ENCODE measurements at places on chromosomes 6 and 20. TPM values are rescaled to one million over a fixed set of nuclear protein-coding genes. Genes with fewer than 3 reads are reported as not detected.
A peak's percentile ranks its signal among the peaks of the same experiment; 100 is the strongest.

DNA sequence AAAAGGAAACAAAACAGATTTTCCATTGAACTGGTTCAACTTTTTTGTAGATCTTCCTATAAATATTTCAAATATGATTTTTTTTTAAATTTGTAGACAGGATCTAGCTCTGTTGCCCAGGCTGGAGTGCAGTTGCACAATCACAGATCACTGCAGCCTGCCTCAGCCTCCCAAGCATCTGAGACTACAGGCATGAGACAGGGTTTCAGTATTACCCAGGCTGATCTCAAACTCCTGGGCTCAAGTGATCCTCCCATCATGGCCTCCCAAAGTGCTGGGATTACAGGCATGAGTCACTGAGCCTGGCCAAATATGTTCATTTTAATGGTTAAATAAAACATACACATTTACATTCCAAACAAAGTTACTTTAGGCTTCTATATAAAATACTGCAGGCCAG lies 33.6 kb downstream of the SAMHD1 start:
- peaks cover 3% of the 10 kb centered on the region for H3K4me1 ChIP-seq
- no peak overlapping the region for H3K4me3 ChIP-seq
- no peak overlapping the region for H3K27ac ChIP-seq
- H3K27me3 ChIP-seq, result no peaks in the 10 kb centered on the region

- H3K27me3 ChIP-seq, result no peaks in the 10 kb centered on the region
- no peaks in the 10 kb centered on the region for H3K36me3 ChIP-seq
- H3K27ac ChIP-seq, result no peak overlapping the region
- DNase-seq, result no peak
- no peak overlapping the region for H3K4me3 ChIP-seq
Measured at GRCh38 chr6:93822434-93823265, 403.3 kb upstream of the EPHA7 start.

GRCh38 chr6:116665464-116665863 lies 3.1 kb downstream of the ZUP1 start:
- peaks cover 2% of the 10 kb centered on the region for H3K27me3 ChIP-seq
- no peak for DNase-seq
- peak overlapping the region; percentile 60 for H3K4me3 ChIP-seq
- peaks cover 54% of the 10 kb centered on the region for H3K4me1 ChIP-seq
- peaks cover 36% of the 10 kb centered on the region for H3K36me3 ChIP-seq
- no peak overlapping the region for H3K27ac ChIP-seq

- no peak overlapping the region for H3K27ac ChIP-seq
- peaks cover 5% of the 10 kb centered on the region for H3K4me1 ChIP-seq
- H3K36me3 ChIP-seq, result no peaks in the 10 kb centered on the region
- peaks cover 4% of the 10 kb centered on the region for H3K27me3 ChIP-seq
- DNase-seq, result no peak
- no peak overlapping the region for H3K4me3 ChIP-seq
Measured at GRCh38 chr20:50068041-50068651, 44.8 kb downstream of the UBE2V1 start.

DNA sequence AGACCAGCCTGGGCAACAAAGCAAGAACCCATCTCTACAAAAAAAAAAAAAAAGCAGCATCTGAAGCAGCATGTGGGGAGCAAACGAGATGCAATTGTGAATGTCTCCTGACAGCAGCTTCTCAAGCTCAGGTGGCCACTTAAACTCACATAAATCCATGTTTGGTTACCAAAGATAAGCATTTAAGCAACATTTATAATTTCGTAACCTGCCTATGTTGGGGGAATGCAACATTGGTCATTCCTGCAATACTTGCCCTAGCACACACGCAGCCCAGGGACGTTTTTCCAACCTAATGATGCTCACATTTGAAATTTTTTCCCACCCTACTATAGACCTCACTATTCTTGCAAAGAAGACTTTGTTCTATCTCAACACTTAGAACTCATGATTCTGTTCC lies 113.3 kb downstream of the ZFP64 start:
- DNase-seq, result no peak
- no peaks in the 10 kb centered on the region for H3K36me3 ChIP-seq
- H3K4me1 ChIP-seq, result peaks cover 5% of the 10 kb centered on the region
- H3K4me3 ChIP-seq, result no peak overlapping the region
- no peaks in the 10 kb centered on the region for H3K27me3 ChIP-seq

GRCh38 chr20:31861135-31861384 lies 9.3 kb downstream of the DUSP15 start:
- no peaks in the 10 kb centered on the region for H3K36me3 ChIP-seq
- H3K4me3 ChIP-seq, result no peak overlapping the region
- peaks cover 35% of the 10 kb centered on the region for H3K27me3 ChIP-seq
- no peak overlapping the region for H3K27ac ChIP-seq

- no peaks in the 10 kb centered on the region for H3K36me3 ChIP-seq
- H3K4me1 ChIP-seq, result no peaks in the 10 kb centered on the region
- H3K4me3 ChIP-seq, result no peak overlapping the region
Measured at GRCh38 chr6:25341923-25342619, 62.9 kb downstream of the CARMIL1 start.

GRCh38 chr6:111922454-111923297 lies 49.4 kb upstream of the FYN start:
- no peak overlapping the region for H3K4me3 ChIP-seq
- no peaks in the 10 kb centered on the region for H3K36me3 ChIP-seq
- no peaks in the 10 kb centered on the region for H3K27me3 ChIP-seq
- peaks cover 9% of the 10 kb centered on the region for H3K4me1 ChIP-seq
- no peak overlapping the region for H3K27ac ChIP-seq

- H3K27ac ChIP-seq, result no peak overlapping the region
- DNase-seq, result no peak
- H3K4me1 ChIP-seq, result peaks cover 17% of the 10 kb centered on the region
- H3K36me3 ChIP-seq, result no peaks in the 10 kb centered on the region
Measured at GRCh38 chr20:64186071-64186598, 21.9 kb downstream of the MYT1 start.

- H3K4me3 ChIP-seq, result no peak overlapping the region
Measured at GRCh38 chr6:134063966-134064445, 11.6 kb upstream of the SLC2A12 start.

DNA sequence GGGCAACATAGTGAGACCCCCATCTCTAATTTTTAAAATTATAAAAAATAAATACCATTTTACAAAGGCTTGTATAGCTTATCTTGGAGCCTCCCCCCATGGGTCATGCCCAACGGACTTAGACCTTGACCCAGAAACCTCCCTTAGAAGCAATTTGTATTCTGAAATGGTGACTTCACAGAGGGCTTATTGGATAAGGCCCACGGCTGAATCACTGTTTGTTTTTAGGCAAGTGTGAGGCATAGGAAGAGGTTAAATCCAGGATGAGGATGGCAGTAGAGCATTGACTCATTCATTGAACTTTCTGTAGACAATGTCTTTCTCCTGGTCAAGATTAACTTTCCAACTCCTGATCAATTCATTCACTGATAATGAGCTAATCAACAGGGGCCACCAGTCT lies 6.2 kb upstream of the SNAI1 start:
- H3K4me3 ChIP-seq, result no peak overlapping the region
- H3K27me3 ChIP-seq, result peaks cover 14% of the 10 kb centered on the region
- H3K4me1 ChIP-seq, result peaks cover 8% of the 10 kb centered on the region
- no peak overlapping the region for H3K27ac ChIP-seq
- no peak for DNase-seq

GRCh38 chr20:61951695-61952533 lies 113.8 kb downstream of the TAF4 start:
- H3K4me3 ChIP-seq, result no peak overlapping the region
- H3K27me3 ChIP-seq, result peaks cover 10% of the 10 kb centered on the region
- H3K36me3 ChIP-seq, result no peaks in the 10 kb centered on the region
- H3K27ac ChIP-seq, result no peak overlapping the region
- no peaks in the 10 kb centered on the region for H3K4me1 ChIP-seq

GRM1 gene
- total RNA-seq, result not detected

ZBP1 gene
- total RNA-seq, result 31.4 TPM

SLC17A1 gene
- not detected for total RNA-seq

PDE7B gene
- 0.57 TPM for total RNA-seq

BANF2 gene
- total RNA-seq, result not detected

BPI gene
- total RNA-seq, result not detected

IMPG1 gene
- not detected for total RNA-seq

VGLL2 gene
- not detected for total RNA-seq

PMEPA1 gene
- 0.72 TPM for total RNA-seq
